ENCODE measurements at places on chromosomes 3 and 15. TPM values are rescaled to one million over a fixed set of nuclear protein-coding genes. Genes with fewer than 3 reads are reported as not detected.

CYP1A1 gene
- total RNA-seq, result 1.9 TPM

ZIC4 gene
- total RNA-seq, result not detected

RETNLB gene
- total RNA-seq, result not detected

GOLGA8G gene
- not detected for total RNA-seq
